ELR (cell line): ENCODE measurements at places on chromosomes 6 and 20.

DNA sequence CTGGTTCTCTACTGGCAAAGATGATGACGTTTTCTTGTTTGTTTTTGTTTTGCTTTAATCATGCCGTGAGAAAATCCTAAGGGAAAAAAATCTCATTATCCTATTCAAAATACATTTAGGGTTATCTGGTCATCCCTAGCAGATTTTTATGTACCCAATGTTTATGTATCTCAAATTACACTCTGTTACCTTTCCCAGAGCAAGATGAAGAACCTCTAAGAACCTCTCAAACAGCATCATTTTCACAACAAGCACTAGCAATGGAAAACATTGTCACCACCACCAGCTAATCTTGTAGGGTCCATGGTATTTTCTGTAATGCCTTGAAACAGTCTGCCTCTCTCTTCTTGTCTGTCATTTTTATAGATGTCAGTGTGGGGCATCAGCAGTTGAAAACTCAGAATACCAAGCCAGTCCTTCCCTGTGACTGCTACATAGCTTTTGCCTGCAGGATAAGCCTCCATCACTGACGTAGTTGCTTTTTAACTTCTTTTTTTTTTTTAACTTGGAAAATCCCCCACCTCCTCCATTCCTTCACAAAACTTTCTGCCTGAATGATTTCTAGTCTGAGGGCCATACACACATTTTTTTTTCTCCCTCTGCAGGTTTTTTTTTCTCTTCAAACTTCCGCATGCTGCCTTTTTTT lies 2.4 kb upstream of the SNAP25 start:
- DNase-seq = peak; percentile 21

- no peak for DNase-seq
Measured at GRCh38 chr20:2304180-2304579, 8.4 kb downstream of the TGM3 start.

DNA sequence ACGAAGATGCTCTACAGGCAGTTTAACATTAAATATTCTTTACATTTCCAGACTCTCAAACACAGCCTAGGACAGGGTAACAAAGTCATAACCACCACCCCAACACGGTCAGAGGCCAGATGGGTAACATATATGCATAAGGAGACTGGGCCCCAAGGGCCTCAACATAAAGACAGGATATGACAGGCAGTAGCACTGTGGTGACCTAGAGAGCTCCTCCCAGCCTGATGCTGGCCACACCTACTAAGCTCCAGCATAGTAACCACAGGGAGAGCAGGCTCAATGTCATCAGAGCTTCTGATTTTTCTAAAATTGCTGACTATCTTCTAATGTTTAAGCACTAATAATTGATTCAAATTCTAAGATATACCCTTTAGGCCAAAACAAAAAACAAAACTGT lies 21.7 kb downstream of the SMLR1 start:
- peak; percentile 54 for DNase-seq

DNA sequence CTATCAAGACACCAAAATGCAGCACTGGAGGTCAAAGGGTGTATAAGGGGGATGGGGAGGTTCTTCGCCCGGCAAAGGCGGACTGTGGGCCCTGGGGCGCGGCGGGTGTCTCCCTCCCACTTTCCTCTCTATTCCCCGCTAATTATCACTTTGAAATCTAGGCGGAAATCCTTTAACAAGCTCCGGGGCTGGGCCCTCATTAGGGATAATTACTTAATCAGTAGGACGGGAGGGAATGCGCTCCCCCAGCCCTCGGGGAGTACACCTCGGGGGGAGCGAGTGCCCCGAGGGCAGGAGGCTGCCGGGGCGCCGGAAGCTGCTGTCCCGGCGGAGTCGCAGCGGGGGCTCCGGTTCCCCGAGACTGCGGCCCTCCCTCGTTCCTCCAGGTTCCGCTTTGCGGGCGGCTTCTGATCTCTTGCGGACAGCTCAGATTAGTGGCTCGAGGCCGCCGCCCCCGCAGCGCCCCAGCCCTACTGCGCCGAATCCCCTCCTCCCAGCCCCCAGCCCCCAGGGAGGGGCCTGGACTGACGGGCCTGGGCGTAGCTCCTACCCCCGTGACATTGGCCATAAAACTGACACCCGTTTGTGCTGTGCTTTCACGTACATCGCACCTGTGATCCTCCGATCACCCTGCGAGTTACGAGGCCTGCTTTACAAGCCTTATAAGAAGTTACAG lies 14.7 kb downstream of the MUCL3 start:
- peak; percentile 58 for DNase-seq

DNA sequence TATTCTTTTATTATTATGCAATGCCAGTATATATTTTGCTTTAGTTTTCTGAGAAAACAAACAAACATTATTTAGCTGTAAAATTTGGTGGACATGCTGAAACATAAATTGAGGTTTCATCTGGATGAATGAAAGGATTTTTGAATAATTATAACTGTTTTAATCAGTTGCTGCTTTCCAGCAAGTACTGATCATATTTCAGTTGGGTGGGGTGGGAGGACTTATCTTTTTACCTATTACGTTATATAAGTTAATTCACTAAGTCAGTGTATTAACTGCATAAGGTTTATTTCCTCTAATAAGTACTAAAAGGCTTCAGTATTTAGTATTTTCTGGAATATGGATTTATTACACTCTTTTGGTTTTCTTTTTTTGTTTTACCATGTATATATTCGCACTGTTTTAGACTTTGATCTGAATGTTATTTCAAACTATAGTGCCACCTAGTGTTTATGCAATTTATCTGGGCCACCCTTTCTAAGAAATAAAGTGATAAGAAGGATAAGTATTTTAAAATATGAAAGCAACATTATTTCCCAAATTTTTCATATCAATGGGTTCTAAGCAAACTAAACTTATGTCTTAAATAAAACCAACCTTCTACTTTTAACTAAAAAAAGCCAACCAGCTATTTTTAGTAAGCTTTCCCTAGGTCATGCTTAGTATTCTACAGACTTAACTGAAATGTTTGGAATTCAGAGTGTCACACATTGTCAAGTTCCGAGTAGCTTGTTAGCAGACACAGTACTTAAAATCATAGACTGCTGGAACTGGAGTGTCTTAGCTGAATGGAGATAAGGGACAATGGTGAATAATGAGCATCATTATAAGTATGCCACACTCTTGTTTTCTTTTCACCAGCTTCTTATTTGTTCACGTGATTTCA lies 105.4 kb upstream of the MCHR2 start:
- peak; percentile 63 for DNase-seq

DNA sequence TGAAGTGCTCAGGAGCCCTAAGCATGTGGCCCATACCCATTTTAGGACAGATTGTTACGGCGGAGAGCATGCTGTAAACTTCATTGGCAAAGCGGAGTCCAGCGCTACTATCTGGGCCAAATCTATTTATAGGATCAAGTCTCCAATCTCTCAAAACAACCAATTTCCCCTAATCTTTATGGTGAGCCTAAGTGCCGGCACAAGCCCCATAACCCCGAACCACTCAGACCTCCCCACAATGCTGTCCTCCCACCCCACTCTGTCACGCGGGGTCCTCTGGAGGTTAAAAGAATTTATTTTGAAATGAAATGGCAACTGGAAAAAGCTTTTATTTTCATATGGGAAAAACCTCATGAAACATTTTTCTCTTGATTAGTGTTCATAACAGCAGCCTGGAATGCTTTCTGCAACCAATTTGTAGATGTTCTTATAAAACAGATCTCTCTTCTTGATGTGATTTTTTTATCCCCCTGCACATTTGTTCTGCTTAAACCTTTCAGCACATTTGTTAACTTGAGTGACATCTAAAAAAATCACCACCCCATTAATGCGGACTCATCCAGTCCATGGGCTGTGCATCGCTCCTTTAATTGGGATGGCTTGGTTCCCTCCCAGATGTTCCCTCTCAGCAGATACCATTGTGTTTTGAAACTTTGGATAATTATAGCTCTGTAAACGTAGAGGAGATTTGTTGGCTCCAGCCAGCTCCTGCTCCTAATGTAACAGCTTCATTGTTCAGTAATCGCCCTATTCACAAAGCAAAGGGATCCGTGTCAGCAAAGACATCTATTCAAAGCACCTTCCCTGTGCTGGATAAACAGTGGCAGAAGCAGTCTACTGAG lies 323.6 kb downstream of the CD83 start:
- DNase-seq = no peak

DNA sequence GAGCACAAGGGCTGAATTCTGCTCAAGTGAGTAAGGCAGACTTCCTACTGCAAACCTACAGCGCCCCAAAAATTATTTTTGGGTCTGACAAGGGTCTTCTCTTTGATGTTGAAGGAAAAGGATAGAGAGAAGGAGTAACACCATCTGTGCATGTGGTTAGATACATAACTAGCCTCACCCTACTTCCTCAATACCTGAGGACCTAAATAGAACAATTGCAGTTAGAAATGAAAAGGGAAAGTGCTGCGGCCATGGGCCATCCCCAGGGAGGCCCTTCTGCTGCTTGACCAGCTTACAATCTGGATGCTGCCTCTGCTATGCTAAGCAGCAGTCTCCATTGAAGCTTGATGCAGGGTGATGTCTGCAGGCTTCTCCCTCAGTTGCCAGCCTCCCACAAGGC lies 63.2 kb upstream of the ARMH2 start:
- no peak for DNase-seq

DNA sequence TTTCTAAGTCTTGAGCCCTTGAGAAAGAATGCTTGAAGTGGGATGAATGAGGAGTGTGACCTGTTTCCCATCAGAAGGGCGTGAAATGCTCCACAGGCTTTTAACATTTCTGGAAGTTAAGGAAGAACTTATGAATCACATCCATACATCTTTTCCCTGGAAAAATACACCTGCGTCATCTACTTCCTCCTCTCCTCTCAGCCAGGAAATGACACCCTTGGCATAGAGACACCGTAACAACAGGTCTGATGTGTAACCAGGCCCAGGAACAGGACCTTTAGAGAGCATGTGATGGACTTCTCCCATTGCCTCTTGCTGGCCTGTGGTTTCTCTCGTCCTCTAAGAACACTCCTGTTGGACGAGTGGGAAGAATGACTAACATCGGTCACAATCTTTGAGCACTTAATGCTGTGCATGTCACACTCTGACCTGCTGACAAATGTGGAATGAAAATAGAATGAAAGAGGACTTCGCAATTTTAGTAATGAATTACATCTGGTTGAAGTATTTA lies 28.5 kb upstream of the CITED2 start:
- DNase-seq = peak; percentile 59

- DNase-seq = no peak
Measured at GRCh38 chr6:140897804-140898573, 1234.7 kb upstream of the GJE1 start.

DNA sequence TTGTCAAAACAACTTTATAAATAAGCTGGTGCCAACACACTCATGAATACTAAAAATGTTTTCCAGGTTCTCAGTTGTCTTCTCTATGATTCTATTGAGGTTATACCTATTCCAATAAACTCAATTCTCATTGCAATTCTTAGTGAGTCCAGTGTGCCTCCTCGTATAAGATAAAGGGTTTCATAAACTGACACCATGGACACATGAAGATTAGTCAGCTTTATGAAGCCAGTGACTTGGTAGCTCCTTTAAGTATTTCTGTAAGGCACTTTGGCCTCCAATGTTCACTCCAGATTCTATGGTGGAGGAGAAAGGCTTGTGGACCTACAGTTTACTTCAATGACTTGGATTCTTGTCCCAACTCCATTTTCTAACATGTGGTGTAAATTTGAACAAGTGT lies 521.3 kb upstream of the JARID2 start:
- no peak for DNase-seq

GRCh38 chr20:46368902-46369268 lies 37.5 kb downstream of the ELMO2 start:
- DNase-seq = peak; percentile 46

DNA sequence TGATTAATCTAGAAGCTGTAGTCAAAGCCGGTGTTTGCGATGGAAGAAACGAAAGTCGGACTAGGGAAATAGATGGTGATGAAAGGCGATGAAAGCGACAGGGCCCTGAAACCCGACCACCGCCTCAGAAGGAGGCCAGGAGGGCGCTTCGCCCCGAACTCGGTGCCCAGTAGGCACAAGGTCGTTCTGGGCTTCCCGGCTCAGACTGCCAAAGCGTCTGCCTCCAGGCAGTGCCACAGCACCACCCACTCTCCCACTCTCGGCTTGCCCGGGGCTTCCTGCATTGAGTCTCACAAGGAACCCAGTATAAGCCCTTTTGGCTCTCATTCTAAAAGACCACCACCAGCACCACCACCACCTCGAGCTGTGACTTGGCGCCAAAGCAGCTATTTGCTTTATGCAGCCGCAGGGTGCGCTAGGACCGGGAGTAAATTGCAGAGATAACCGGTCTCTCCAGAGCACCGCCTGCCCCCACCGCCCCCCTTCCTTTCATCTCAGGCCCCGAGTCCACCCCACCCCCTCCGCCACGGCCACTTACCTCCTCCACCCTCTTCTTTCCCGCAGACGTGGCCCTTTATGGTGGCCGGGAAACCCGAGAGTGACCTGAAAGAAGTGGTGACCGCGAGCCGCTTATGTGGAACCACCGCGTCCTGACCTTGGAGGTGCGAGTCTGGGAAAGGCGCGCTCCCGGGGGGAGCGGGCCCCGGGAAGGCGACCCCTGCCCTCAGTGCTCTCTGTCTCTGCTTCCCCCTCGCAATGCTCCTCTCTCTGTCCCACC lies 2.4 kb downstream of the TCF21 start:
- peak; percentile 37 for DNase-seq

DNA sequence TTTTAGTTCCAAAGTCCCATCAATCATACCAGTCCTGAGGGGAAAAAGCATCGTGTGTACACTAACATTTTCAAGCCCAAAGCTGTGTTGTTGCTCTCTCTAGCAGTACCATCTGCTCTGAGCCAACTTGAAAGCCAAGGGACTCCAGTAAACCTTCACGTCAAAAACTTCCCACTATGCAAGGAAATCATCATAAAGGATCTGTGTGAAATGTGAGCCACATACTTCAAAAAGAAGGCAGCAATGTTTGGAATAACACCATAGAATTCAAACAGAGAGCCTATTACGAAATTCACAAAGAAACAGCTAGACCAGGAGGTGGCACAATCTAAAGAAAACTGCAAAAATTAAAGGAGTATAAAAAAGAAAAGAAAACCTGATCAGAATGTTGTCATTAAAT lies 399.8 kb upstream of the EPHA7 start:
- DNase-seq = no peak

DNA sequence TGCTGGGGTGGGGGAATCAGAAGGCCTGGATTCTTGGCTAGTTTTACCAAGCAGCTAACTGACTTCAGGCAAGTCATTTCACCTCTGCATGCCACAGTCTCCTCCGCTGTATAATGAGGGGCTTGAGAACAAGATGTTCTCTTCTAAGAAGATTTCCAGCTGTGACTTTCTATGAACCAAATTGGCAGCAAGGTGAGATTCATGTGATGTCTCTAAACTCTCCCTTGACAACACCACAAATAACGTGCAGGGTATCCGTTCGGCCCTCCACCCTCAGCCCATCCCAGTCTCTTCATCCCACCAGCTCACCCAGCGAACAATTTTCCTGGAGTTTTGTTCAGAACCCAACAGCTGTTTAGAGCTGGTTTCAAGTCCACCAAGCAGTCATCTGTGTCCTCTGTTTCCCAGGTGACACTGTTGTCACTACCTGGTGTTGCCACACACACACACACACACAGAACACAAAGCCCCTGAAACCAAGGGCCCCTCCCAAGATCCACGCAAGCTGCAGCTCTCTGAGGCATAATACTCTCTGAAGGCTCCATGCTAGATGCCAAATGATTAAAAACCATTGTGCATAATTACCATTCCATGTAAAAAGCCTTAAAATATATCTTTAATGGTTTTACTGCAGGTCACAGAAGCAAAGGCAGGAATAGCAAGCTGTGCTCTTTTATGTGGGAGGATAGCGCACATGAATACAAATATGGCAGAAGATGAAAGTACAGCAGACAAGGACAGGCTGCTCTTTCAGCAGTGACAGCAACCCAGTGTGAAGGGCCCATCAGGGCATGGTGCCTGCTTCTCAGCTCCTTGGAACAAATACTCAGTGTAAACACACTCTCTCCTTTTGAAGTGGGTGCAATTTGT lies 48.2 kb downstream of the ARHGAP18 start:
- DNase-seq = no peak

- no peak for DNase-seq
Measured at GRCh38 chr20:33899106-33899505, 88.0 kb downstream of the CHMP4B start.
